ENCODE measurements at places on chromosomes 7 and 10. TPM values are rescaled to one million over a fixed set of nuclear protein-coding genes. Genes with fewer than 3 reads are reported as not detected.

The PPIF gene
- 13.6 TPM for polyA plus RNA-seq

The CARD11 gene
- not detected for polyA plus RNA-seq

The FGL2 gene
- 0.10 TPM for polyA plus RNA-seq

The ARL3 gene
- 51.9 TPM for polyA plus RNA-seq

The MTERF1 gene
- 22.9 TPM for polyA plus RNA-seq

The ZNF32 gene
- polyA plus RNA-seq = 162 TPM

The FBXL13 gene
- 0.57 TPM for polyA plus RNA-seq

The OGDHL gene
- polyA plus RNA-seq = 40.7 TPM

The HELLS gene
- 12.3 TPM for polyA plus RNA-seq

The ANLN gene
- 4.2 TPM for polyA plus RNA-seq

The ZNHIT1 gene
- polyA plus RNA-seq = 176 TPM

The NME8 gene
- polyA plus RNA-seq = not detected

The OR2A12 gene
- polyA plus RNA-seq = not detected

The CYCS gene
- 151 TPM for polyA plus RNA-seq

The GPER1 gene
- polyA plus RNA-seq = not detected

The FFAR4 gene
- polyA plus RNA-seq = not detected

The PNLIP gene
- polyA plus RNA-seq = not detected

The ETV1 gene
- 1.5 TPM for polyA plus RNA-seq

The ENTPD1 gene
- polyA plus RNA-seq = 0.57 TPM

The CTNNA3 gene
- 0.06 TPM for polyA plus RNA-seq

The CLDN3 gene
- polyA plus RNA-seq = not detected

The NKX2-3 gene
- polyA plus RNA-seq = not detected

The PHYHIPL gene
- polyA plus RNA-seq = 49.5 TPM

The CYP2C19 gene
- 0.16 TPM for polyA plus RNA-seq

The LLCFC1 gene
- polyA plus RNA-seq = not detected

The H2BK1 gene
- polyA plus RNA-seq = not detected

The TMEM26 gene
- polyA plus RNA-seq = 0.24 TPM

The FUOM gene
- polyA plus RNA-seq = not detected

The ACBD5 gene
- 44.8 TPM for polyA plus RNA-seq

The ACHE gene
- 12.2 TPM for polyA plus RNA-seq

The GDF2 gene
- polyA plus RNA-seq = not detected

The CXCL12 gene
- polyA plus RNA-seq = 0.54 TPM

The POLR2J2 gene
- 1.3 TPM for polyA plus RNA-seq

The CALML3 gene
- polyA plus RNA-seq = not detected

The SNX10 gene
- 25.6 TPM for polyA plus RNA-seq

The MCM7 gene
- 118 TPM for polyA plus RNA-seq

The WDFY4 gene
- not detected for polyA plus RNA-seq

The CNNM2 gene
- 5.1 TPM for polyA plus RNA-seq

The LRRD1 gene
- 2.7 TPM for polyA plus RNA-seq

The GPC2 gene
- 506 TPM for polyA plus RNA-seq

The ADAM8 gene
- 7.2 TPM for polyA plus RNA-seq

The ASB10 gene
- polyA plus RNA-seq = not detected
